ENCODE measurements at places on chromosomes 16 and 17.

DNA sequence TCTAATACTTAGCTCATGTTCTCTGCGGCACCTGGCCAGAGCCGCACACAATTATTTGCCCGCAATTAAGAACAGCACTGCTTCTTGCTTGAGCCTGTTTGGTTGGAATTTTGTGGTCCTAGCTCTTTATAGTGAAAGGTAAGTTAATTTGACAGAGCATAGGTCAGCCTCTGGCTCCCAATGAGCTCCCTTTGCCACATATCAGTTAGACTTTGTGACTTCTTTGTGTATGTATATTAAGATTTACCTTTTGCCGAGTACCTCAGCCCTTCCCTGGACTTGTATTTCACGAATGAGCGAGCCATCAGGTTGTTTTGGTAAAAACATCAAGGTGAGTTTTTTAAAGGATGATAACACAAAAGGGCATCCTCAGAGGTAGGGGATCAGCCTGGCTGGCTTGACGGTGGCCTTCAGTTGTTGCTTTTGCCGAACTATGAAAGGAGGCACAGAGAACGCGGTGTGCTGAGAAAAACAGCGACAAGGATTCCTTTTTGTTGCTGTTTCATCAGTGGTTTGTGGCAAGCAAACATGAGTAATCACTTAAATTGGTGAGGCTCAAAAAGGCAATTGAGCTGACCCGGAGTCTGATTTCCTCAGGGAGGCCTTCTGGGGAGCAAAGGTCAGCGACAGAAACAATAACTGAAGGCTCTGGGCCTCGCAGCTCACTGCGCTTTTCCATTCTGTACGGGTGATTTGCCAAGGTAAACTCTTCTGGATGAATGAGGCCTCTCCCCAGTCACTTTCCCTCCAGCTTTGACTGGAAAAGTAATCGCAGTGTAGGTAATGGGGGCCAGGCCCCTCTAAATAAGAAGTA, 163.6 kb downstream of the HS3ST3A1 start:
- no peak for DNase-seq

- DNase-seq = no peak
Measured at GRCh38 chr16:69100071-69100691, 5.3 kb upstream of the HAS3 start.

- DNase-seq = no peak
Measured at GRCh38 chr16:76335180-76335974, 58.2 kb downstream of the CNTNAP4 start.

GRCh38 chr17:31527606-31528005, 136.1 kb downstream of the RAB11FIP4 start:
- no peak for DNase-seq

GRCh38 chr16:10368969-10369551, 16.8 kb upstream of the ATF7IP2 start:
- no peak for DNase-seq
